NCI-H1417 treated with DMSO at 0.1 percent for 48 hours (cell line): ENCODE measurements at places on chromosomes 12 and 14.

- no peak for DNase-seq
Observed at GRCh38 chr14:66508547-66508845, 549 bp downstream of the GPHN start.

- no peak for DNase-seq
Observed at GRCh38 chr12:95416111-95416636, 57.8 kb upstream of the METAP2 start.

- DNase-seq, result no peak
Observed at GRCh38 chr14:43877351-43877960, 629.6 kb downstream of the FSCB start.

- DNase-seq, result no peak
Observed at GRCh38 chr12:57156701-57157403, 9.4 kb upstream of the LRP1-AS start.

DNA sequence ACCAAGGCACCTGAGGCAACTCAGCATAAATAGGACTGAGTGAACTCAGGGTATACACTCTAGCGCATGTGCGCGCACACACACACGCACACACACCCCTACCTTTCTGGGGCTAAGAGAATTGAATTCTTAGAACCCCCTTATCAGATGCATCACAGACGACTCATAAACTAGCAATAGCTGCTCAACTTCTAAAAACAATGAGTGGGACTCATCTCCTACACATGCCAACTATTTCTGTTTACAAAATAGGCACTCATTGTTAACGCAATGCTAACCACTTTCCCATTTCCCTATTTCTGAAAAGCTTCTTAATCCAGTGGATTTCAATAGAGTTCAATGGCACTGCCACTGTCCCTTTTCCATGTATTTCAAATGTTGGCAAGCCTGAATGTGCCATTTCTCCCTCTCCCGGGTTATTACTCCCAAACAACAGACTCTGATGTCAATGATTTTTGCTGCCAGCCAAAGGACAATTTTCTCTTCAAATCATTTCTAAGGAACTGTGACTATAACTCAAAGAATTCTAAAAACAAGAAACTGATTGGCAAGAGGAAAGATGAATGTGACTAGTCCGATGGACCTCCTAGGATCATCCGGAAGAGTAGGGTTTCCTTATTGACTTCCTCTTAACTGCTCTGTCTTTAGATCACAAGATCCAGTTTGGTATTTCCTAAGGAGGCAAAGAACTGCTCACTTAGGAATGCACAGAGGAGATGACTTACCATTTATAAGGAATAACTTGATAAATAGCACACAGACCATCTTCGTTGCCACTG lies 48.8 kb downstream of the SLC38A1 start:
- DNase-seq, result no peak

DNA sequence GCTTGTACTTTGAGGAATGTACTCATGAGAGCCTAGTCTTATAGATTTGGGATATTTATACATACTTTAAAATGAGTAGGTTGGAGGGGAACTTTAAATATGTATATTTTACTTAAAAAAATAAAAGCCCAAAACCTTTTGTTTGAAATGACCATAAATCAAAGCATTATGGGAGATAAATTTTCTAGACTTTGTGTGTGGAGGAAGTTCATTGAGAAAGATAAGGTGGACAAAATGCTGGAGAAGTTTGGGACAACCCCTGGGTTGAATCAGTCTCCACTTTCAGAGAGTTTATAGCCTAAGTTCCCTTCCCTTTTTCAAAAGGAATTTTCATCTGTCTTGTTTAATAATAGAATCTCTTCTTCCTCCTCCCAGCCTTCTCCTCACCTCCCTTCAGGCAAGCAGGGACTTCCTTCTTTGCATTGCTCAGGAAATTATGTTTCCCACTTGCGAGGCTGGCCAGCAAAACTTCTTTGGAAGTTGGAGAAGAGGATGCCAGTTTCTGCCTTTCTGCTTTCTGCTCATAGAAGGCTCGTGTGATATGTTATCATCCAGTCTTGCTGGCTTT lies 54.2 kb downstream of the CHST11 start:
- no peak for DNase-seq

DNA sequence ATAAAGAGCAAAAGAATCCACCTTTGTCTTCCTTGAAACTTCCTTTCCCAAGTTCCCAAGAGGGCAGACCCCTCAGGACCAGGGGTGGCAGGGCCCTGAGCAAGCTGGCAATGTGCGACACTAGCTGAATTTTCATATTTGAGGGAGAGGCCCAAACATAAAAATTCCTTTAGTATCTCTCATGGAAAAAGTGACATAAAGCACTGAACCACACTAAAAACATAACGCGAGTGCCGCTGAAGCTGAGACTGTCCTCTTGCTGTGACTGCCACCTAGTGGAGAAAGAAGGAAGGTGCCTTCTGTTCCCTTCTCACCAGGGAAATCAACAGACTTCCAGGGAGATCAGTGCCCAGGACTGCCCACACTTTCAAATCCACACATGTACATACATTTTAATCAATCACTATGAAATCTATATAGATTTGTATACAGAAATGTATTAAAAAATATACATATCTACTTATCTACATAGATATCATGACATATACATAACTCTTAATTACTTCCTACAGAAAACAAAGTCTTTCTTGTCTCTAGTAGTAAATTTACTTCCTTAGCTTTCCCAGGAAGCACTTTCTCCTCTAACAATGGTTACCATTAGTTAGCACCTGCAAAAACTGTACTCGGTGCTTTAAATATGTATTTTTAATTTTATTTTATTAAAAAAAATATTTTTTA lies 53.8 kb downstream of the SSH1 start:
- DNase-seq, result peak; percentile 61

GRCh38 chr14:99395909-99396530 lies 84.6 kb downstream of the SETD3 start:
- no peak for DNase-seq

DNA sequence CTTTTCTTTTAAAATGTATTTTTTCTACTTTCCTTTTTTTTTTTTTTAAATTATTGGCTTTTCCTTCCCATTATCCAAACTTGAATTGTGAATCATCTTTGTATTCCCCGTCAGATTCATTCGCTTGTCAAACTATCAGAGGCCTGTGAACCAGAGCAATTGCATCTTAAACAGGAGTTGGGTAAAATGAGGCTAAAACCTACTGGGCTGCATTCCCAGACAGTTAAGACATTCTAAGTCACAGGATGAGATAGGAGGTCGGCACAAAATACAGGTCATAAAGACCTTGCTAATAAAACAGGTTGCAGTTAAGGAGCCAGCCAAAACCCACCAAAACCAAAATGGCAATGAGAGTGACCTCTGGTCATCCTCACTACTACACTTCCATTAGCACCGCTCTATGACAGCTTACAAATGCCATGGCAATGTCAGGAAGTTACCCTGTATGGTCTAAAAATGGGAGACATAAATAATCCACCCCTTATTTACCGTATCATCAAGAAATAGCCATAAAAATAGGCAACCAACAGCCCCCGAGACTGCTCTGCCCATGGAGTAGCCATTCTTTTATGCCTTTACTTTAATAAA lies 19.9 kb downstream of the FUT8 start:
- no peak for DNase-seq

- no peak for DNase-seq
Observed at GRCh38 chr14:74913986-74914573, 9.0 kb downstream of the RPS6KL1 start.

- no peak for DNase-seq
Observed at GRCh38 chr14:102573591-102574046, 18.8 kb upstream of the RCOR1 start.

DNA sequence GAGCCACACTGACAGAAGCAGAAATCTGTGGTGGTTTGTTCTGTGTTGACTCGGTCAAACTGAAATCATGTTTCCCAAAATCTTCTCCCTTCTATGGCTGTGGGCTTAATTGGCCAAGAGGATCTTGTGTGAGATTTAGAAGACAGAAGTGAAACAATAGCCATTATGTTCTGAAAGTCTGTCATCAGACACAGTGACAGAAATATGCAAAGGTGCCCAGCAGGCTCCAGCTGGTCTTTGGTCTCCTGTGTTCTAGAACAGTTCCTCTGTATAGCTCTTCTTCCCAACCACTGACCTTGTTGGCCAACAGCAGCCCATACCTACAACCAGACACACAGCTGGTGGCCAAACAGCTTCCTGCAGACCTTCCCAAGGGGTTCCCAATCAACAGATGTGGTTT lies 25.0 kb upstream of the COCH start:
- DNase-seq, result no peak

GRCh38 chr14:103705118-103705503 lies 10.1 kb downstream of the XRCC3 start:
- DNase-seq, result no peak

DNA sequence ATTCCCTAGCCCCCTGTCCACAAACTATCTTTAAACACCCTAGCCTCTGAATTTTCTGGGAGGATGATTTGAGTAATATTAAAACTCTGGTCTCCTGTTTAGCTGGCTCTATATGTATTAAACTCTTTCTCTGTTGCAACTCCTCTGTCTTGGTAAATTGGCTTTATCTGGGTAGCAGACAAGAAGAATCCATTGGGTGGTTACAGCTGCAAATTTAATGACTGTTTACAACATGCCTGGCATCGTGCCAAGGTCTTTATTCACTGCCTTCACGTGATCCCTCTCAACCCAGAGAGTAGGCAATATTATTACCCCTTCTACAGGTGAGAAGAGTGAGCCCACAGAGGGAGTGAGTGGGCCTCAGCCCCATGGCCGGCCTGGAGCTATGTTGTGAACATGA lies 77.8 kb upstream of the MYL2 start:
- no peak for DNase-seq

DNA sequence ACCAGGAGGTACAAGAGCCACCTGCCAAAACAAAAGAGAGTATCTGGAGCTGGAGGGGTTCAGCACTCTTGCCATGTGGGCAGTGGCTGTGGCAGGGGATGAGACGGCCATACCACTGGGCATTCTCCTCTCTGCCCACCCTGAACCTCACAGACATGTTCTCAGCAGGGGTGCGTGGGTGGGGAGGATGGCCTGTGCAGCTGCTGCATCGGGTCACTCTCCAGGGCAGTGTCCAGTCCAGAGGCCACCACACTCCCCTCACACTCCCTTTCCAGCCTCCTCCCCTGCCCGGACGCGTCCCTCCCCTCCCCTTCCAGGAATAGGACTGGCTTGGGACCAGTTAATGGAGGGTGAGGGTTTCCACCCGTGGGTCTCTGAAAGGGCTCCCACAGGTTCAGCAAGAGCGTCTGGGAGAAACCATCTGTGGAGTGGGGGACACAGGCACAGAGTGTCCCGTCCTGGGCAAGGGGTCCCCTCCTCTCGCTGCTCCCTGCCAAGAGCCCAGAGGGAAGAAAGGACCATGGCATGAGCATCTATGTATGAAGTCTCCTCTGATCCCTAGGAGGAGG lies 501 bp downstream of the C1R start:
- DNase-seq, result no peak

- peak; percentile 52 for DNase-seq
Observed at GRCh38 chr14:103140316-103141109, 17.3 kb downstream of the TNFAIP2 start.

- no peak for DNase-seq
Observed at GRCh38 chr12:16350682-16351081, 3.2 kb downstream of the MGST1 start.

- no peak for DNase-seq
Observed at GRCh38 chr12:3137268-3137781, 60.1 kb downstream of the TSPAN9 start.

- peak; percentile 37 for DNase-seq
Observed at GRCh38 chr14:51093371-51094281, 1.3 kb downstream of the TRIM9 start.

DNA sequence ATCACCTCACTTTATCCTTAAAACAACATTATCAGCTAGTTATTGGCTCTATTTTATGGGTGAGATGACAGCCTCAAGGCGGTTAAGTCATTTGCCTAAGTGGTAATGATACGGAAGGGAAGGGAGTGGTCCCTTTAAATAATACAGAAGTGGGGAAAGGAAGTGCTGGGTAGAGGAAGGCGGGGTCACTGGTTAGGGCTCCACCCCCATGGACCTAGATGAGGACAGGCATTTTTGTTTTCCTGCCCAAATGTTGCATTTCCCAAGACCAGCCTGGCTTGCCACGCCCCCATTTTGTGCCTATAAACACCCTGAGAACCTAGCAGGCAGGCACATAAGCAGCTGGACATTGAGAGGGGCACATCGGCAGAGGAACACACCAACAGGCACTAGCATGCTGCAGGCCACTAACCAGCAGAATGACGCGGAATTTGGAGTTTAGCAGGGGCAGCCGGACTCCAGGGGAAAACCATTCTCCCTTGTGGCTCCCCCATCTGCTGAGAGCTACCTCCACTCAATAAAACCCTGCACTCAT lies 100.9 kb downstream of the EPS8 start:
- no peak for DNase-seq

DNA sequence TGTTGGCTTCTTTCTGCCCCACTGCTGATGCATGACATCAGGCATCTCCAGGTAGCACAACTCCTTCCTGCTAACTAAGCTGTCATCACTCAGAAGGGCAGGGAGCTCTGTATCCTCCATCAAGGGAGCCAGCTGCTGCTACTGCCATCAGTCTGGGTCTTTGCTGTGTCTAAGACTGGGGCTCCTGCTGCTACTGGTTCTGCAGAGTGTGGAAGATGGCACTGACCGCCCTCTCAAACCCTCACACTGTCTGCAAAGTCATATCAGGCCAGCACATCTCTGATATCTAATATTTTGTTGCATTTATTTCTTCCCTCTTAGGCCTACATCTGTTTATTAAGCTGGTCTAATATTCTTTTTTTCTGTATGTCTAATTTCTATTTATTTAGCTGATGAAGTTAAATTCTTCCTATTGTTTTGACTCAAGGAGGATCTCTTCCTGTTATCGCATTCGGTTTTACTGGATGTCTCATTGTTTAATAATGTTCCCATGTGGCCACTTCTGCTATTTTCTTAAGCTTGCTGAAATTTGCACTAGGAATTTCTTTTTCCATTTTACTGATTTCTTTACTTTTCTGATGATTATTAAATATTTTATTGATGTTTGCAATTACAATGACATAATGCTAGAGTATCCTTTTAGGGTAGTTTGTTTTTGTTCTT lies 7.6 kb upstream of the E2F7 start:
- no peak for DNase-seq

DNA sequence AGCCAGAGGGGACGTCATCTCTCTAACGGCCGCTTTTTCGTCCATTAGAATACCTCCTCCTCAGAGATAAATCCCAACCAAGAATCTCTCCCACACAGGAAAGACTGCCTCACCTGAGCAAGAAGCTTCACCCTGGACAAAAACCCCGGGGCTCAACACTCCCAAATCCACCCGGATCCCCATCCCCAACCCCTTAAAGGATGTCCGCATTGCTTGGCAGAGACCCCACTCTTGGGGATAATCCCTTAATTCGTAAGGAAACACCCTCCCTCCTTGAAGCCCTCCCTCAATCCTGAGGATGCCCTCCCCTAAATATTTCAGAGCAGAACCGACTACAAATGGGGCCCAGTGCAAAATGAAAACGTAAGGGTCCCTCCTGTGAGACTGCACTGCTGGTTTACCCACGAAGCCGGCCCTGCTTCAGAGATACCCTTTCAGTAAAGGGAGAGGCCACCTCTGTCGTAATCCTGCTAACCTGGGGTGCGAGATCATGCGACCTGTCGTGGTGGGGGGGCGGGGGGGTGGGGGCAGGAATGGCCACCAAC lies 655 bp upstream of the DYNLL1 start:
- no peak for DNase-seq
